Esophagus squamous epithelium (tissue), 5 donors: ENCODE measurements at places on chromosomes 1 and 21.

DNA sequence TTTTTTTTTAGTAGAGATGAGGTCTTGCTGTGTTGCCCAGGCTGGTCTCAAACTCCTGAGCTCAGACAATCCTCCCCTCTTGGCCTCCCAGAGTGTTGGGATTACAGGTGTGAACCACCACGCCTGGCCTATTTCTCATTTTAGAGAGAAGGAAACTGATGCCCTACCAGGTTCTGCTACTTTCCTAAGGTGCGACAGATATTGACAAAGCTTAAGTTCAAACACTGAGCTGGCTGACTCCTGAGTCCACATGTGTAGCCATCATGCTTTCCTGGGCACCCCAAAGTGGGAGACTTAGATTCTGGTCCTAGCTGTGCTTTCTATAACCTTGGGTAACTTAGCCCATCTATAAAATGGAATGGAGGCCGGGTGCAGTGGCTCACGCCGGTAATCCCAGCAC is 5.1 kb upstream of the TMEM222 start:
- DNase-seq: no peak

GRCh38 chr1:34500451-34500850 is 254.4 kb upstream of the GJB5 start:
- no peak for DNase-seq

- no peak for DNase-seq
Measured at GRCh38 chr1:40649592-40649930, 15.9 kb downstream of the RIMS3 start.

- DNase-seq: no peak
Measured at GRCh38 chr1:245019910-245020486, 134.8 kb upstream of the KIF26B start.

- DNase-seq: no peak
Measured at GRCh38 chr1:44575396-44575795, 98.9 kb downstream of the TMEM53 start.

GRCh38 chr1:239757716-239758115 is 334.0 kb upstream of the FMN2 start:
- DNase-seq: no peak
